ENCODE measurements at places on chromosomes 5 and 9. TPM values are rescaled to one million over a fixed set of nuclear protein-coding genes. Genes with fewer than 3 reads are reported as not detected.

The AQP7 gene
- 18.2 TPM for total RNA-seq

DNA sequence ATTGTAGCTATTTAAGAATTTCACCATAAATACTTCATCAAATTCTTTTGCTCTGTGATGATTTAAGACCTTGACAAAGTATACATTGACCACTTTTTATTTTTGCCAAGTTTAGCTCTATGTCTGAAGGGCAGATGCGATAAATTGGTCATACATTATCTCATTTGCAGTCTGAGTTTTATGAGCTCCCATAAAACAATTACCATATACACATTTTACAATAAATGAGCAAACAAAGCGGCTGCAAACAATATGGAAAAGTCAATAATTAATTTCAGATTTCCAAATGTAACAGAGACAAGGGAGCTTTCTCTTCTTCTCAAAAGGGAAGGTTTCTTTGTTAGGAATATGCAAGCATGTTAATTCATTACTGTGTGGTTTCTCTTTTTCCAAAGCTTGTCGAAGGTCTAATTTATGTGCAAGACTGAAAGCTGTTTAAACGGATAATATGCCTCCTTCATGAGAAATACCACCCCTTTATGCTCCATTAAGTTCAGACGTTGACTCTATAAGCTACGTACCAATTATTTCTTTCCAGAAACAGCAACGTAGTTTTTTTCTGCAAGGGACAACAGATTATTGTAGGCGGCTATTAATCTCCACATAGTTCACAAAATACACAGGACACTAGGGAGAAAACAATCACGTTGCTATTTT is 7.0 kb upstream of the IZUMO3 start:
- DNase-seq, result no peak

DNA sequence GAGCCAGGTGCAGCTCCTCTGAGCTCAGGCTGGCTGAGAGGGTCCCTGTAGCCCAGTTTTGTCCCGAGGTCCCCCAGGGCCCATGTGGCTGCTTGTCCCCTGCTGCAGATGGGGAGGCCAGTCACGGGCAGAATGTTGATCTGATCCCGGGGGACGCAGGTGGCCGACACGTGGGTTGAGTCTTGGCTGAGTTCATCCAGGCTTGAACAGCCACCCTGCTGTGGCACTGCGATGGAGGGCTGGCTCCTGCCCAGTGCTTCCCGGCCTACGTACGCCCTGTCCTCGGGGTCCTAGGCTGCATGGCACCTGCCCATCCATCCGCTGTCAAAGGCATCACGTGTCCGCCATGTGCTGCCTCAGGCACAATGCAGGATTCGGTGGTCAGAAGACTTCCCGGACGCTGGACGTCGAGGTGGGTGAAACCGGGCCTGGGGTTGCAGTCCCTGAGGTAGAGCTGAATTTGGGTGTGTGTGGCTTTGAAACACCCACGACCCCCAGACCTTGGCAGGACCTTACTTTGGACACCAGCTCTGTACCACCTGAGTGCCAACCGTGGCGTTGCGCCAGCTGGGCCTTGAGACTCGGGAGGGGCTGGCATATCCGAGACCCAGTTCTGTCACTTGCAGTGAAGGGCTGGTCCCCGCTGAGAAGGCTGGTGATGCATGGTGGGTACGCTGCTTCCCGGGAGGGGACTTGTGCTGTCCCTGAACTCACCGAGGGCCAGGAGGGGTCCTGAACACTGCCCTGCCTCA is 22.3 kb downstream of the RXRA start:
- no peak for DNase-seq

DNA sequence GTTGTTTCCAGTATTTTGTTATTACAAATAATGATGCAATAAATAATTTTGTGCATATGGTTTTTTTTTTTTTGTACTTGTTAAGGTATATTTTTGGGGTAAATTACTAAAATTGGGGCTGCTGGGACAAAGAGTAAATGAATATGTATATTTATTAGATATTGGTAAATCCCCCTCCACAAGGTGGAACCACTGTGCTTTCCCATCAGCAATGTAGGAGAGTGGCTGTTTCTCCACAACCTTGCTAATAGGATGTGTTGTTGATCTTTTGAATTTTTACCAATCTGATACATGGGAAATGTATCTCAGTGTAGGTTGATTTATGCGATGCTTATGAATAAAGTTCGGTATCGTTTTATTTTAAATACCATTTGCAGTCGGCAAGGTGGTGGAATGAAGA is 118.1 kb downstream of the TRPM3 start:
- DNase-seq, result no peak

DNA sequence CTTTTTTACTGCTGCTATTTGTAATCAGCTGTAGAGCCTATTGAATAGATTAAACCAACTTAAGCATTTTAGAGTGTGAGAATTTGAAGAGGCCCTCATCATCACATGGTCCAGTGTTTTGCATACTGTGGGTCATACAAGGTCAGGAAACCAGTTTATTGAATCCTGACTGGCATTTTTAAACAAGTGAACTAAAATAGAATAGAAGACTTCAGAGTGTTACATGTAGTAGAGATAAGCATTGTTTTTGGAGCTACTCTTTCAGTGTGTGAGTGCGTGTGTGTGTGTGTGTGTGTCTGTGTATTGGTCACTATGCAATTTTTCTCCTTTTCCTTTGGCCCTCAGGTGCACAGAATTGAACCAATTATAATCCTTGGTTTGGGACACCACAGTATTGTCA is 114.4 kb downstream of the SLC28A3 start:
- DNase-seq, result no peak
